ENCODE measurements at places on chromosomes 16 and 17.

- DNase-seq, result no peak
Measured at GRCh38 chr16:66847533-66848067, 3.4 kb downstream of the CA7 start.

- peak; percentile 76 for DNase-seq
Measured at GRCh38 chr17:40311575-40311974, 2.6 kb downstream of the RARA start.

DNA sequence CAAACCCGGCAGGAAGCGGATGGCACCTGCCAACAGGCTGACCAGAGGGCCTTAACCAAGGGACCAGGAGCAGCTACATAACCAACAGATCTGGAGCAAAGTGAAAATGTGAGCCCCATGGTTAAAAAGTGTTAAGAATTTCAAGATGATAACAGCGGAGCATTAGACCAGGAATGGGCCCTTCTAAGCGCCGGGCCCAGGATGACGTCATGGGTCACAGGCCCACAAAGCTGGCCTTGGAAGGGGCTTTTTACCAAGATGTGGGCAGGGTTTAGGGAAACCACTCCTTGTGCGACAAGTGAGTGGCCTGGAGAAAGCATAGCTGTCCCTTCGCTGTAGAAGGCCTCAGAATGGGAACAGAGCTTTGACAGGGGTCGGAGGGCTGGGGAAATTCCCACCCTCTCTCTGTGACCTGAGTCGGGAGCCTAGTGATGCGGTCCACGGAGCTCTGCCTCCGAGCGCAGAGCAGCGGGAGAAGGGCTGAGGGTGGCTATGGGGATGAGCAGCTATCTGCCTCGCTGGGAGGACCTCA, 84.4 kb upstream of the RPL38 start:
- DNase-seq, result no peak

- no peak for DNase-seq
Measured at GRCh38 chr16:57349212-57350031, 9.2 kb upstream of the CCL22 start.

GRCh38 chr16:70430667-70431536, 8.0 kb downstream of the ST3GAL2 start:
- peak; percentile 63 for DNase-seq

- DNase-seq, result peak; percentile 58
Measured at GRCh38 chr17:74274060-74274708, at the start of gene DNAI2. TSS of gene DNAI2 (plus strand) at chr17:74274234. CDS start at chr17:74281818, 7,584 bp downstream.

DNA sequence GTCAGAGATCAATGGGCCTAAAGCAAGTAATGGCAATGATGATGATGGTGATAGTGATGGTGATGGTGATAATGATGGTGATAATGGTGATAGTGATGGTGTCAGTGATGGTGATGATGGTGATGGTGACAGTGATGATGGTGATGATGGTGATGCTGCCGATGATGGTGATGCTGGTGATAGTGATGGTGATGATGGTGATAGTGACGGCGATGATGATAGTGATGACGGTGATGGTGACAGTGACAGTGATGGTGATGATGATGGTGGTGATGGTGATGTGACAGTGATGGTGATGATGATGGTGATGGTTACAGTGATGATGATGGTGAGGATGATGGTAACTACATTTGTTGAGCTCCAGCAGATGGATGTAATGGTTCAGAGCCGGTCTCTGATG, 30.8 kb upstream of the OR4D1 start:
- DNase-seq, result no peak

- DNase-seq, result no peak
Measured at GRCh38 chr16:2388875-2389433, 40.3 kb upstream of the CCNF start.

GRCh38 chr16:76899767-76900166, 291.2 kb upstream of the MON1B start:
- DNase-seq, result no peak

- no peak for DNase-seq
Measured at GRCh38 chr16:50626868-50627267, 54.2 kb downstream of the SNX20 start.

GRCh38 chr17:59238906-59239305, 18.6 kb downstream of the GDPD1 start:
- DNase-seq, result no peak

DNA sequence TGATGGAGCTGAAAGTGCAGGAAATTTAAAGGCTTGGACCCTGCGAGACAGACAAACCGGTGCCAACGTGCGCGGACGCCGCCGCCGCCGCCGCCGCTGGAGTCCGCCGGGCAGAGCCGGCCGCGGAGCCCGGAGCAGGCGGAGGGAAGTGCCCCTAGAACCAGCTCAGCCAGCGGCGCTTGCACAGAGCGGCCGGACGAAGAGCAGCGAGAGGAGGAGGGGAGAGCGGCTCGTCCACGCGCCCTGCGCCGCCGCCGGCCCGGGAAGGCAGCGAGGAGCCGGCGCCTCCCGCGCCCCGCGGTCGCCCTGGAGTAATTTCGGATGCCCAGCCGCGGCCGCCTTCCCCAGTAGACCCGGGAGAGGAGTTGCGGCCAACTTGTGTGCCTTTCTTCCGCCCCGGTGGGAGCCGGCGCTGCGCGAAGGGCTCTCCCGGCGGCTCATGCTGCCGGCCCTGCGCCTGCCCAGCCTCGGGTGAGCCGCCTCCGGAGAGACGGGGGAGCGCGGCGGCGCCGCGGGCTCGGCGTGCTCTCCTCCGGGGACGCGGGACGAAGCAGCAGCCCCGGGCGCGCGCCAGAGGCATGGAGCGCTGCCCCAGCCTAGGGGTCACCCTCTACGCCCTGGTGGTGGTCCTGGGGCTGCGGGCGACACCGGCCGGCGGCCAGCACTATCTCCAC, at the start of gene NOG:
Gene NOG, plus strand, starts transcription at position 54 of the 674 bp plus-strand sequence. Its CDS starts 525 bp downstream, at position 579.
- peak; percentile 78 for DNase-seq

DNA sequence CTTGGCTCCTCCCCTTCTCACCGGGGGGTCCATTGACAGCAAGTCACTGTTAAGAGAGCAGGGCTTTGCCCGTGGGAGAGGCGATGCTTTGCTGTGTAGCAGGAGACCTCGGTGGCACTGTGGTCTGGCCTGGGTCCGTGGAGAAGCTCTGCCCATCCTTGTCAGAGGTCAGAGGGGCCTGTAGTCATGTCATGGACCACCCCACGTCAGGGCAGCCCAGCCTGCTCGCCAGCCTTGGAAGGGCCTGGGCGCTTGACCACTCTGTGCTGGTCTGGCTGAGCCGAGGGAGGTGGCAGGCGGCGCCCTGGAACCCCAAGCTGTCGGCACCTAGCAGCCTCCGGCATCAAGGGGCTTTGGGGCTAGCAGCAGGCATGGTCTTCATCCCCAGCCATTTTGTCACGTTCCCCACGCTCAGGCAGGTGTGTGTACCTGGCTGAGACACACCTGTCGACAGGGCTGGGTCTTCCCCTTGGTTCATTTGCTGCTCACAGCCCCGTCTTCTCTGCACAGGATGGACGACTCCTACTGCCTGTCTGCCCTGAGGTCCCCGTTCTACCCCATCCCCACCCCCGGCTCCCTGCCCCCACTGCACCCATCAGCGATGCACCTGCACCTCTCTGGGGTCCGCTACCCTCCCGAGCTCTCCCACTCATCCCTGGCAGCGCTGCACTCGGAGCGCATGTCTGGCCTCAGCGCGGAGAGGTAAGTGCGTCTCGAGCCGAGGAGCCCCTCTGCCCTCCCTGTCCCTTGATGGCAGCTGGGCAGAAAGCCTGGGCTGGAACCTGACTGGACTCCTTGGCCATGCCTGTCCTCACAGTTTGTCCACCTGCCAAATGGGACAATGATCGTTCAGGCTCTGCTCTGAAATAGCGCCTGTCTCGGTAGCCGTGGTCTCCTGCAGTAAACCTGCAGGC, 33.3 kb downstream of the GINS2 start:
- DNase-seq, result peak; percentile 40

DNA sequence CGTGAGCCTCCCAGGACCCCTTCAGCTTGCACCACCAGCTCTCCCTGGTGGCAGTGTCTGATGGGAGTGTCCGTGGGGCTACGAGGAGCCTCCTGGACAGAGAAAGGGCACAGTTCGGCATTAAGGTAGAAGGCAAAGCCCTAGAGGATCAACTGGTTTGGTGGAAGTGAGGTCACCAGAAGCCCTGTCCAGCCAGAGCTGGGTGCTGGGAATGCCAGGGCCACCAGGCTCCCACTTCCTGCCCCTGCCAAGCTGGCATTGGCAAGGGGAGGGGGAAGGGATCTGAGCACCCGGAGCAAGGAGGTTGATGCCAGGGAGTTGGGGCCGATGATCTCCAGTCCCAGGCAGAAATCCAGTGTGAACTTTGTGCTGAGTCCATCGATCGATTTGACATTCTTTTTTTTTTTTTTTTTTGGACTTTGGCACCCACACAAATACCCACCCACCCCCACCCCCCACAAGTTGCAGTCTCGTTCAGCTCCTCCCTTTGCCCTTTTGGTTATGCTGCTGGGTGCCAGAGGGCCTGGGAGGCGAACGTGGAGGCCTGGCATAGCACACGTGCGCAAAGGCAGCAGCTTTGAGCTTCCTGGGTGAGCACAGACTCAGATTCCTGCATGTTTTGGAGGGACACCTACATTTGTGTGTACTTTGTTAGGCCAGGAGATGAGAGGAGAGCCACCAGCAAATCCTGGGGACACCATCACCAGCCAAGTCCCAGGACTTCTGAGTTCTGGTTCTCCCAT, 2.1 kb downstream of the NHERF1 start:
- DNase-seq, result no peak

DNA sequence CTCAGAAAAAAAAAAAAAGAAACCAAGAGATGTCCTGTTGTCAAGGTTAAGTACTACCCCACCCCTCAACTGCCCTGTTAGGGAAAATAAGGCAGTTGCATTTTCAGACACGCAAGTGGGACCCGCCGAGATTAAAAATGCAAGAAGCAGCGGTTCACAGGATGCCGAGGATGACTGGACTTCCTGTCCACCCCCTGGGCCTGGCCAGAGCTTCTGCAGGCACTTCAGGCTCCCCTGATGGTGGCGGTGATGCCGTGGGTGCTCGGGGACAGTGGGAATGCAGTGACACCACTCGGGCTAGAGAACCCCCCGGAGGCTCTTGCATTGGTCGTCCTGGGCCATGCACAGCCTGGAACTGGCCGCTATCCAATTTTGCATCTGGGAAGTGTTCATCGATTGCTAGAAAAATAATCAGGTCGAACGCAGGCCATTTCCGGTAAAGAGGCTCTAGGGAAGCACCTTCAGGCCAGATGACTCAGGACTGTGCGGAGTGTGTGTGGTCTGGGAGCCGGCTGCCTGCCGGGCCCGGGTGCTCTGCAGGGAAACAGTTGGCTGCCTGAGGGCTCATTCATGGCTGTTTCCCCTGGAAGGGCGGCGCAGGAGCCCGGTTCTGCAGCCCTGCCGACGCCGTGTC, 13.4 kb upstream of the CRISPLD2 start:
- peak; percentile 66 for DNase-seq

DNA sequence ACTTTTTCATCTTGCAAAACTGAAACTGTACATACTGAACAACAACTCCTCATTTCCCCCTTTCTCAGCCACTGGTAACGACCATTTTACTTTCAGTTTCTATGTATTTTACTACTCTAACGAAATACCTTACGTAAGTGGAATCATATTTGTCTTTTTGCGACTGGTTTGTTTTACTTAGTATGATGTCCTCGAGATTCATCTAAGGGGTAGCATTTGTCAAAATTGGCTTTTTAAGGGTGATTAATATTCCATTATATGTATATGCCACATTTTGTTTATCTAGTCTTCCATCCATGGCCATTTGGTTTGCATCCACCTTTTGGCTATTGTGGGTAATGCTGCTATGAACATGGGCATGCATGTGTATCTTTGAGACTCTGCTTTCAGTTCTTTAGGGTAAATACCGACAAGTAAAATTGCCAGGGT, 10.4 kb downstream of the KPNB1 start:
- no peak for DNase-seq

- peak; percentile 16 for DNase-seq
Measured at GRCh38 chr17:9937241-9937761, 32.2 kb upstream of the RCVRN start.

DNA sequence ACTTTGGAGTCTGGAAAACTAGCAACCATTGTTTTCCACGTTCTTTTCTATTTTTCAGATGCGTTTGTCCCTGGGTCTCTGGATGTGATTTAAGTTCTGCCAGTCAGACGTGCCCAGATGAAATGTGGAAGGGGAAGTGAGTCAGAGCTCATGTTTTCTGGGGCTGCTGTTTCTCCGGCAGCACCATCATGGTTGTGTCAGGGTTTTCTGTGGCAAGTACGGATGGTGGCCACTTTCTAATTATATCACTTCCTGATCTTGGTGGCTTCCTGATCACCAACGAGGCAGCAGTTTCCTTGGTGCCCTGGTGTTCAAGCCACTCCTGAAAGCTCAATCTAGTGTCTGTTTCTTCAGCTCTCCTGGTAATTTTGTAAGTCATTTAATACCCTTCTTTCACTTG, 31.4 kb upstream of the PMFBP1 start:
- no peak for DNase-seq

GRCh38 chr16:49000594-49000993, 281.0 kb downstream of the CBLN1 start:
- DNase-seq, result no peak

- DNase-seq, result peak; percentile 55
Measured at GRCh38 chr17:82519971-82520903, 705 bp downstream of the FOXK2 start.

GRCh38 chr16:82995924-82996441, 369.2 kb downstream of the CDH13 start:
- DNase-seq, result no peak

- no peak for DNase-seq
Measured at GRCh38 chr17:50283714-50284113, 9.4 kb downstream of the TMEM92 start.

DNA sequence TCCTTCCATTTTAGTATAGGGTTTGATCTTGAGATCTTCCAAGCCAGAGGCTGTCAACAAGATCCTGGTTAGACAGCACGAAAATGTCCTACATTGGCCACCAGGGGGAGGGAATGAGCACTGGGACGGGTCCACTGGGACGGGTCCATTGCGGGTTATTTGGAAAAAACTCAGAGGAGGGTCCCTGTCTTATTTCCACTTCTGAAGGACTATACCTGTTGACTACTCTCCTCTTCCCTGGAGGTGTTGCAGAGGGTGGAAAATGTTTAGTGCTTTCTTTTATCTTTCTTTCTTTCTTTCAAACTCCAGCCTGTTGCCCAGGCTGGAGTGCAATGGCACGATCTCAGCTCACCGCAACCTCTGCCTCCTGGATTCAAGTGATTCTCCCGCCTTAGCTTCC, 2.5 kb downstream of the TTLL6 start:
- no peak for DNase-seq

- DNase-seq, result no peak
Measured at GRCh38 chr16:52976539-52977167, 76.0 kb downstream of the CHD9NB start.

DNA sequence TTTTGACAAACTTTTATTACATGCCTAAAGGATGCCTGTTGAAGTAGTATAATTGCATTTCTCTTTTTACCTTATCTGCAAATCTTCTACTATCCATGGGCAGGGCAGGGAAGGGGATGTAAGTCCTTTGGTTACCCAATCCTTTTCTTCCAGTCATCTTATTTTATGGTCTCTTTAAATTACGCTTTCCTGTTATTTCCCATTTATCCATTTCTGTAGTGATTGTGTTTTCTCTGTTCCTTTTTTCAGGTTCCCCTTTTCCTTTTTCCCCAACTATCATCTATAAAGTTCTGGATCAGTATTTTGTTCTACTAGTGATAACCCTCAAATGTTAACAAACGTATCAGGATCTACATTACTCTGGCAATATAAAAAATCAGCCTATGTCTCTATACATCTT, 3.3 kb upstream of the ABCA9 start:
- DNase-seq, result no peak
